Natural killer cell (primary cell): ENCODE measurements at places on chromosomes 3 and 15. TPM values are rescaled to one million over a fixed set of nuclear protein-coding genes. Genes with fewer than 3 reads are reported as not detected.

Gene LRRC31
- not detected for total RNA-seq

- DNase-seq = no peak
- peaks cover 8% of the 10 kb centered on the region for H3K36me3 ChIP-seq
- H3K27ac ChIP-seq = no peak overlapping the region
Measured at GRCh38 chr15:40381818-40382529, 547 bp upstream of the KNSTRN start.

- DNase-seq = no peak
- peaks cover 6% of the 10 kb centered on the region for H3K4me1 ChIP-seq
- no peak overlapping the region for H3K4me3 ChIP-seq
- H3K27me3 ChIP-seq = no peaks in the 10 kb centered on the region
- no peak overlapping the region for H3K27ac ChIP-seq
- peaks cover 2% of the 10 kb centered on the region for H3K36me3 ChIP-seq
Measured at GRCh38 chr15:90586948-90587347, 57.2 kb downstream of the CRTC3 start.

DNA sequence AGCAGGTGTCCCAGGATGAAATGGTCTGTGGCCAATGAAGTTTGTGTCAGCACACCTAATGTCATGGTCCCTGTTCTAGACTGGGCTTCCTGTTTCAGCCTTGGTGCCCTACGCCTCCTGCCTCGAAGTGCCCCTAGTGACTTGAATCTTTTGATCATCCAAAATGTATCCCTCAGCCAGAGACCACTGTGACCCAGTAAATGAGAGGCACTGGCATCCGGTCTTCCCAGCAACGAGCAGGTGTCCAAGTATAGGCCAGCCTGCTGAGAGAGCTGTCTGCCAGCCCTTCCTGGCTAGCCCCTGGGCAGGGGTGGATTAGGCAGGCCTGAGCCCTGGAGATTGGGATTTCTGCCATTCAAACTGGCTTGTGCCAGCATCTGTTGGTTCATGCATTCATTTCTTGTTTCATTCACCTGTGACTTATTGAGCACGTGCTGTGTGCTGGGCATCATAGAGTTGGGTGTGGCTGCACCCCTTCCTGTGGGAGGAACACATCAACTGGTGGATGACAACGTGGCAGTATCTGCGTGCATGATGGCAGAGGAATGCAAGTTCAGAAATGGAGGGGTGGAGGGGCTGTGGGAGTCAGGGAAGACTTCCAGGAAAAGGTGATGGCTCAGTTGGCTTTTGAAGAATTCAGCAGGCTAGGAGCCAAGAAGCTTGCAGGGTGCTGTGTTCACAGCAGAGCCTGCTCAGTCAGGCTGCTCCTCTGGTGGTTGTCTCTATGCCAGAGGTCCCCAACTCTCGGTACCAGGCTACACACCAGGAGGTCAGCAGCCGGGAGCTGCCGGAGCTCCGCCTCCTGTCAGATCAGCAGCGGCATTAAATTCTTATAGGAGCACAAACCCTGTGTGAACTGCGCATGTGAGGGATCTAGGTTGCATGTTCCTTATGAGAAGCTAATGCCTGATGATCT, 21.6 kb downstream of the ESYT3 start:
- no peak overlapping the region for H3K27ac ChIP-seq
- no peak for DNase-seq
- no peak overlapping the region for H3K4me3 ChIP-seq
- no peaks in the 10 kb centered on the region for H3K36me3 ChIP-seq
- H3K27me3 ChIP-seq = no peaks in the 10 kb centered on the region

GRCh38 chr3:195800240-195800639, 11.5 kb downstream of the MUC4 start:
- H3K27ac ChIP-seq = no peak overlapping the region
- DNase-seq = no peak
- no peak overlapping the region for H3K4me3 ChIP-seq
- H3K36me3 ChIP-seq = no peaks in the 10 kb centered on the region

Gene APOD
- total RNA-seq = not detected

DNA sequence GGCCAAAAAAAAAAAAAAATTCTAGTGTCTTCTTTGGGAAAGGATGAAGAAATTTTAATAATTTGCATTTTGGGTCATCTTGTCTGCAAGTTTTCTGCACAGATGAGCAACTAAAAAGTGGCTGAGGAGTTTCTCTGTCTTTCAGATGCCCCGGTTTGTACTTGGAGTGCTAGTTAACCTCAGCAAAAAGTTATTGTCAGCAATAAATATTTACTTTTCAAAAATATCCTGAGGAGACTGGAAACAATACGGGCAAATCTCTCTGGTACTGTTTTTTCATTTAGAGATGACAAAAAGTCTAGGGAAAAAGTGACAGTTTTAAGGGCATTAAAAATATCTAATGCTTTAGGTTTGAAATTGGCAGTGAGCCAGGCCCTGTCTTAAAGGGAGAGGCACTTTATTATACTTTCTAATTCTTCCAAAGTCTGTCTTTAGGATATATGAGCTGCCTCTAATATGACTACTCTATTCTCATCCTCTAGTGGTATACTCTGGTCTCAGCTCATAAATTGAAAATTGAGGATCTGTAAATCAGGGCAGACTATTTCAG, 436.0 kb upstream of the NR2F2 start:
- no peak overlapping the region for H3K4me3 ChIP-seq
- H3K4me1 ChIP-seq = no peaks in the 10 kb centered on the region
- H3K36me3 ChIP-seq = no peaks in the 10 kb centered on the region
- DNase-seq = no peak

Gene DGKG
- total RNA-seq = 0.25 TPM

- H3K36me3 ChIP-seq = no peaks in the 10 kb centered on the region
- H3K4me3 ChIP-seq = no peak overlapping the region
- H3K27me3 ChIP-seq = no peaks in the 10 kb centered on the region
- DNase-seq = no peak
Measured at GRCh38 chr3:73379465-73379864, 245.3 kb downstream of the PDZRN3 start.

Gene THRB
- total RNA-seq = not detected

- H3K36me3 ChIP-seq = no peaks in the 10 kb centered on the region
- H3K4me3 ChIP-seq = no peak overlapping the region
- peaks cover 12% of the 10 kb centered on the region for H3K4me1 ChIP-seq
Measured at GRCh38 chr3:156819842-156820691, 6.1 kb upstream of the LEKR1 start.

DNA sequence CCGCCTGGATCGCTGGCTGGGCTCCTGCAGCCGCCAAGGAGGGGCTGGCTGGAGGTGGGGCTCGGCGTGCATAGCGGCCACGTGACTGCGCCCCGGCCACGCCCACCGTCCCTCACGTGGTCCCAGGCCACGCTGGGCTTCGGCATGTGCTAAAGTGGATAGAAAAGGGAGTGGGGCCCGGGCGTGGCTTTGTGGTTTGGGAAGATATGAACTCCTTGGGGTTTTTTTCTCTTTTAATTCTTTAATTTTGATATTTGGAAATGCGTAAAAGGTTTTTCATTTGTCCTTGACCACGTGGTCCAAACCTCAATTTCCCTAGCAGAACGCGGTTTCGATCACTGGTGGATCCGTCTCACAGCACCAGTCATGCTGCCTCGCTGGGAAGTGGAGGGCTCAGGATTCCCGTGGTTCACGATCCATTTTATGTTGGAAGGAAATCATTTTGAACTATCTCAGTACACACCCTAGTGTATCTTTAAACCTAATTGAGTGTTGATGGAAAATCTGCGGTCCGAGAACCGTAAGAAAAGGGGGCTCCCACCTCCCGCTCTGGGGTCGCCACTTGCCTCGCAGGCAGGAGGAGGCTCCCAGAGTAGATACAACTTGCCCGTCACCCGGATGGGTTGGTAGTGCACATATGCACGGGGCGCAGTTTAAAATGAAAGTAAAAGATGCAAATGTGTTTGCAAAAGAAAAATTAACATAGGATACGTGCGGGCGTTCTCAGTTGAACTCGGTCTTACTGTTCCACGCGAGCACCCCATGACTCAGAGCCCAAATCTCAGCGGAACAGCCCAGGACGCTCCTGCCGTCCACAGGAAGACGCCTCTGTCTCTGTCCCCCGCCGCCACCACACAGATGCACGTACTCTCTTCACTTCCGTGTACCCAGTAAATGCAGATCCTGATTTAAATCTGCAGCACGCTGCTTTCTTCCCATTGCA, 141.9 kb downstream of the PGPEP1L start:
- peak overlapping the region; percentile 66 for H3K27ac ChIP-seq
- no peaks in the 10 kb centered on the region for H3K36me3 ChIP-seq
- no peaks in the 10 kb centered on the region for H3K27me3 ChIP-seq

- no peaks in the 10 kb centered on the region for H3K36me3 ChIP-seq
- H3K27me3 ChIP-seq = no peaks in the 10 kb centered on the region
- H3K27ac ChIP-seq = no peak overlapping the region
- H3K4me1 ChIP-seq = peaks cover 2% of the 10 kb centered on the region
Measured at GRCh38 chr3:57778494-57778893, 22.4 kb downstream of the SLMAP start.

DNA sequence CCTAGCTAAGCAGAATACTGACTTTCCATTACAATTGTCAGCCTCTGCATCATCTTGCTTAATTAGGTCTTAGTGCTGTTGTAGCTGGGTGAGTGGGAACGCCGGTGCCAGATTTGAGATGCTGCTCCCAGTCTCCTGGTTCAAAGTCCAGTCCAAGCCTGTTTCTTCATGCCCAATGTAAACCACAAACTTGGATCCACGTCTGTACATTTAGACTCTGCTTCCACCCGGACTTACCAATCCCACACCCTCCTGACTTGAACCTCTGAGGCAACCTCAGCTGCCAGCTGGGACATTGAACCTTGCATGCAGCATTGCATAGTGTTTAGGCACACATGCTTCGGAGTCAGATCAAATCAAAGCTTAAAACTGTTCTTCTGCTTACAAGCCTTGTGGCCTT, 43.0 kb downstream of the BCL2L10 start:
- no peak overlapping the region for H3K4me3 ChIP-seq
- DNase-seq = no peak
- no peaks in the 10 kb centered on the region for H3K4me1 ChIP-seq
- H3K36me3 ChIP-seq = no peaks in the 10 kb centered on the region
- no peaks in the 10 kb centered on the region for H3K27me3 ChIP-seq

Gene RUVBL1
- 11.9 TPM for total RNA-seq

DNA sequence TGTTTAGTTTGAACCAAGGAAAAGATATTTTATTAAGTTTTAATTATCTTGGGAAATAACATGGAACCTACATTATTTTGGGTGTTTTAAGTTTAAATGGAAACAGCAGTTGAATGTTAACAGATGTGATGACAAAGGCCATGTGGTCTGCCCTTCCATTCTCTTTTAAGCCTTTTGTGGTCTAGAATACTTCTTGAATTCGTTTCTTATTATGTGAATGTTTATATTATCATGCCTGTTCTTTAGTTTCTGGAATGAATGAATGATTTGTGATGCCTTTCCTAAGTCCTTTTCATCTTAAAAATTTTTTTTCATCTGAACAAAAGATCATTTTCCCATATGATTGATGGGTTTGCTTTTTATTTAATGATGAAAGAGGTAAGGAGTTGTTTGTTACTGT, 44.6 kb downstream of the SNRK start:
- H3K4me3 ChIP-seq = no peak overlapping the region
- H3K27ac ChIP-seq = no peak overlapping the region
- peaks cover 23% of the 10 kb centered on the region for H3K4me1 ChIP-seq
- no peaks in the 10 kb centered on the region for H3K27me3 ChIP-seq
- peaks cover 23% of the 10 kb centered on the region for H3K36me3 ChIP-seq
- DNase-seq = no peak

DNA sequence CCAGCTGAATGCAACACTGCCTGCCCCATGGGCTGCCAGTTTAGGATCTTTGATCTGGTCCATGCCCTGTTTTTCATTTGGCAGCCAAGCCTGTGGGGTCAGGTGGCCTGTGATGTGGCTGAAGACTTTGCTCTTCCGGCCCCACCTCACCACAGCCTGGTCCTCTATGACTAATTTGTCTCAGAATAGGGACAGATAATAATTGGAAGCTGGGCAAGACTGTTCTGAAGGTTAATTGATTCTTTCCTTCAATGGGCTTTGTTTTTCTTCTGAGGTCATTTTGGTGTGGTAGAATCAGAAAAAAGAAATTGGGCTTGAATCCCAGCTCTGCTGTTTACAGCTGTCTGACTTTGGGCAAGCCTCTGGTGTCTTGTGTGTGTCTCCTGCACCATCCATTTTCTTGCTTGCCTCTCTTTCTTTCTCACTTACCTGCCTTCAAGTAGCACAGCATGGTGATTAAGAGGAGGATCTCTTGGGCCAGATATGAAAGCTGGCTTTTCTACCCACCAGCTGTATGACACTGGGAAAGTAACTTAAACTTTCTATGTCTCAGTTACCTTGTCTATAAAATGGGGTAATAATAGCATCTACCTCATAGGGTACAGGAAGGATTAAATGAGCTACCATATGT, 24.2 kb downstream of the ABHD2 start:
- peaks cover 31% of the 10 kb centered on the region for H3K4me1 ChIP-seq
- peaks cover 27% of the 10 kb centered on the region for H3K36me3 ChIP-seq
- DNase-seq = peak; percentile 20
- H3K27ac ChIP-seq = peak overlapping the region; percentile 32
- no peak overlapping the region for H3K4me3 ChIP-seq

Gene SNX1
- 110 TPM for total RNA-seq

Gene P2RY13
- 6.5 TPM for total RNA-seq

Gene HHATL
- total RNA-seq = not detected

DNA sequence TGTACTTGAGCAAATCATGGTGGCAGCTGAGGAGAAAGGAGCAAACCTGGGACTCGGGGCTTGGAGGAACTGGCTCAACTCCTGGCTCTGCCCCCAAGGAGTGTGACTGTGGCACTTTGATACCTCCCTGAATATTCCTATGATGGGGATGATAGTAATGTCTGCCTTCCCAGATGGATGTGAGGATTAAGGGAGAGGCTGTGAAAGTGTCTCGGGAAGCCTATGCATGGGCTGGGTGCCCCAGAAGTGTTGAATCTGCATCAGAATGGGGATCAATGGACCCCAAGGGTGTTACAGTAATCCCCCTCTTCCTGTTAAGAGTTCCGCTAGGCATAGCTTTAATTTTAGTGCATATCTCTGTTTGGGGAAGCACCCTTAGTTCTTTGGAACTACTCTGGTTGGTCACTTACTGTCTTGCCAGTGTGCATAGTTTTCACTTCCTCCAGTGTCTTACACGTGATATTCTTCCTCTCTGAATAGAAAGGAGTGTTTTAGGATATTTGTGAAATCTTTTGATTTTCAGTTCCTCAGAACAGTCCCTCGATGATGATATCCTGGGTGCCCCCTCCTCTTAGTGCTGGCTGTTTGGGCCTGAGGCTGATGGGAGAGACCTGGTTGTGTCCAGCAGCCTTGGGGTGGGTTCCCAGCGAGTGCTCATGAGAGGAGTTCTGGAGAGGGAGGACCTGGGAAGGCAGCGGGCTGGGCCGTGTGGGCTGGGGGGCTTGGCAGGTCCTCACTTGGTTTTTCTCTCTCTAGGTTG, 97.5 kb downstream of the CHDH start:
- no peak overlapping the region for H3K4me3 ChIP-seq
- H3K36me3 ChIP-seq = no peaks in the 10 kb centered on the region
- H3K27me3 ChIP-seq = no peaks in the 10 kb centered on the region
- peak overlapping the region; percentile 58 for H3K27ac ChIP-seq
- peaks cover 29% of the 10 kb centered on the region for H3K4me1 ChIP-seq
- DNase-seq = no peak

GRCh38 chr3:13121553-13122001, 48.3 kb upstream of the IQSEC1 start:
- H3K4me3 ChIP-seq = no peak overlapping the region
- no peaks in the 10 kb centered on the region for H3K36me3 ChIP-seq
- H3K4me1 ChIP-seq = no peaks in the 10 kb centered on the region
- H3K27me3 ChIP-seq = no peaks in the 10 kb centered on the region

Gene FAM240A
- total RNA-seq = not detected

- H3K4me1 ChIP-seq = no peaks in the 10 kb centered on the region
- no peaks in the 10 kb centered on the region for H3K36me3 ChIP-seq
- no peak overlapping the region for H3K27ac ChIP-seq
- H3K27me3 ChIP-seq = no peaks in the 10 kb centered on the region
- H3K4me3 ChIP-seq = no peak overlapping the region
Measured at GRCh38 chr3:140268610-140269009, 333.6 kb downstream of the CLSTN2 start.

Gene CCR2
- 9.8 TPM for total RNA-seq

Gene LDHAL6B
- not detected for total RNA-seq

Gene TERC
- total RNA-seq = 2.7 TPM
